ENCODE measurements at places on chromosomes 4 and X. TPM values are rescaled to one million over a fixed set of nuclear protein-coding genes. Genes with fewer than 3 reads are reported as not detected.
A peak's percentile ranks its signal among the peaks of the same experiment; 100 is the strongest.

Gene RPA4
- 0.73 TPM for total RNA-seq

Gene PROM1
- 0.07 TPM for total RNA-seq

Gene FRMD7
- total RNA-seq, result not detected

Gene SLC25A4
- 8.8 TPM for total RNA-seq

Gene NLRP2B
- not detected for total RNA-seq

Gene ART3
- not detected for total RNA-seq

Gene PCDH18
- total RNA-seq, result 0.21 TPM

Gene TBC1D8B
- total RNA-seq, result 5.3 TPM

Gene IL2
- total RNA-seq, result not detected

DNA sequence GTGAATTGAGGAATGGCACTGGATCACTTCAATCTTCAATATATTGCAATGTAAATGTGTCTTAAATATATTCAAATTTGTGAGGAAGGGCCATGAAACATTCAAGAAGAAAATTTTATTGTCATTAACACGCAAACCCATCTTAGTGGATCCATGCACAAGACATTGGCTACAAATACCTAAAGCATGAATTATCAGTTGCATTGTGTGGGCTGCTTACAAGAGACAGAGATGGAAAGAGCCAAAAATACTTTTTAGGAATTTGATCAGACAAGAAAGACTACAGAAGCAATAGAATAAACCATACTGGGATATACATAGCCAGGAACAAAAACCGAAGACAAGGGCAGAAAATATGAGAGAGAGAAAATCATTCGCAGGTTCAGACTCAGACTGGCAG lies 616.2 kb upstream of the GRIA3 start:
- DNase-seq, result no peak

DNA sequence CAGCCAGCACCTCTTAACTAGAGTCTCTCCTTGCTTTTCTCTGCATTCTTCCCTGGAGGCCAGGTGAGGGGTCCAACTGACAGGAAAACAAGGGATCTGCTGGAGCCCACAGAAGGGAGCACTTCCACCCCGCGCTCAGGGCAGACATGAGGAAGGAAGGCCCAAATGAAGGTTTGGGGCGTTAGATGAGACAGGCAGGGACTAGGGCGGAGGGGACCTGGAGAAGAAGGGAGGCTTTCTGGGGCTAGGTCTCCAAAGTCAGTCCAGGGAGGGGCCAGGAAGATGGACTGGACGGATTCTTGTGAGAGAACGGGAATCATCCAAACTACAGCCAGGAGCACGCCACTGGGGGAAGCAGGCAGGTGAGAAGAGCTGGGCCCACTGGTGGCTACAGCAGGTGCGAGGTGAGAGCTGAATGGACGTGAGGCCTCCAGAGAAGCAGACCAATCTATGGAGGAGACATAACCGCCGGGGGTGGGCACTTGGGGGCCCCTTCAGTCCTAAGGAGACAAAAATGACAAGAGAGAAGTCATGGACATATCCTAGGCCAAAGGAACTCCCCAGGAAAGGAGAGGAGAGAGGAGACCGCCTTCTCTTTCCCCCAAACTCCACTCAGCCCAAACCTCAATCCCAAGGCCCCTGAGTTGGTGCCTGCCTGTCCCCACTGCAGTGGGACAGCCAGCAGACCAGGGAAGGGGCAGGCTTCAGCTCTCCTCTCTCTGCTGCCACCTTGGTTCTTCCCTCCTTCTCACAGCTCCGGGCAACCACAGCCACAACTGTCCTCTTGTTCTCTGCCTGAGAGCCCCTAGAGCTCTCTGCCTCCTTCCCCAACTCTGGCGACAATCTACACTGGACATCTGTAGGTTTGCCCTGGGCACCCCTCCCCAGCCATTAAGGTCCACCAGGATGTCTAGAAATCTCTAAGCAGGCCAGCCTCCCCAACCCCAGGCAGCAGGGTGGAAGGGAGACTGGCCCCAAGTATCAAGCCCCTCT lies 7.0 kb downstream of the APLN start:
- DNase-seq, result no peak

DNA sequence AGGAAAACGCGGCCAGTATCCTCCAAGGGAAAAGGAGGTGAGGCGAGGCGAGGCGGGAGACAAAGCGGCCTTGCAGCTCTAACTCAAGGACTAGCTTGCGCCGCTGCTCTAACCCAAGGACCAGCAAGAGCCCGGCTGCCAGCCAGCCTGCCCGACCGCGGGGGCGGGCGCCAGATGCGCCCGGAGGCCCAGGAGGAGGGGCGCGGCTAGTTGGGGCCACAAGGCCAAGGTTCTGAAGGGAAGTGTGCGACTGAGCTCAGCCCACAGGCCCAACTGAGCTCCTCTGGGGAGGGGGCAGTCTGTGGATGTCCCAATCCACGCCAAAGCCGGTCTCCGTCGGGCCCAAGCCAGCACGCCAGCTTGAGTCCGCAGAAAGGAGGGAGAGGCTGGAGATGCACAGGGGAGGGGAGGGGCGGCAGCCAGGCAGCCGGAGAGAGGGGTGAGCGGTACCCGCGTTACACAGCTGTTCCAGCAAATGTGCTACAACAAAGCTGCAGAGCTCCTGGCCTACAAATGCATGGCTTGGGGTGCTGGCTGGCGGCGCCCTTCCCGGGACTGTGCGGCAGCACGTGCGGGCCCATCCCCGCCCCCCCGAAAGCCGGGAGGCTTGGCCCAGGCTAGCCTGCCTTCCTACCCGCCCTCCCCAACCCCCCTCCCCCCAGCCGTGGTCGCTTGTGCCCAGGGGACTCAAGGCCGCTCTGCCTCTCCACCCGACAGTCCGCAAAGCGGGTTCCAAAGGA lies 637 bp downstream of the AMER1 start:
- no peak for DNase-seq

DNA sequence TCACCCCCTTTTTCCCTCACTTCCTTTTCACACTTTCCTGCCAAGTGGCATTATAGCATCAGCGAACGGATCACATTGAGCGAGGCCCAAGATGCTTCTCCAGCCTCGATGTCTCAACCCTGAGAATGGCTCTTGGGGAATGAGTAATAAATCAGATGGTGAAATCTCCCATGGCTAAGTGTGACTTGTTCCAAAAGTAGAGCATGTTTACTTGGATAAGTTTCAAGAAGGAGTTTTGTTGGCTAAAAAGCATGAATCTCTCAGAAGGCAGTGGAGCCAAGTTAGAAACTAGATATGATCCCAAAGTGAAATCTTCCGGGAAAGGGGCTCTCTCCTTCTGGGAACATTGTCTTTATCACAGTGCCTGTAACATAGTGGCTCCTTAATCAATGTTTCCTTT lies 316.3 kb downstream of the CAMK2D start:
- DNase-seq, result no peak

DNA sequence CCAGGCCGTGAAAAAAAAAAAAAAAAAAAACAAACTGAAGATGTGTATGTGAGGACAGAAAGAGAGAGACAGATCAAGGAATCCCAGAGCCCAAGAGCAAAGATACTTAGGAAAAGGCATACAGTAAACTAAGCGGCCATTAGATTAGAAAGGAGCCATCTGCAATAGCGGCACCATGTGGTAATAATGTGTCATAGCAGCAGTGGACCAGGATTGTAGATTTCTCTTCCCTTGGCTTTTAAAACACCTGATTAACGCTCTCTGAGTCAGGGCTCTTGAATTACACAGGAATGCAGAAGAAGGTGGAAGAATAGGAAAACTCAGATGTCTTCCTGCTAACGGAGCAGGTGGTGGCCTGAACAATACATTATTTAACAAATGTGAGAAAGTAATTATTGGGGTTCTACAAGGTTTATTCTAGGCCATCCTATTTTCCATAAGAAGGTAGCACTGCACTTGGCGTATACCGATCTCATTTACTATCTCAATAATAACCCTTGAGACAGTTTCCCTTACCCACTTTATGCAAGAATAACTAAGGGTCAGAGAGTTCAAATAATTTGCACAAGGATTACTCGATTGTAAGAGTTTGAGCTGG lies 182.7 kb downstream of the KCNIP4 start:
- peak; percentile 22 for DNase-seq

DNA sequence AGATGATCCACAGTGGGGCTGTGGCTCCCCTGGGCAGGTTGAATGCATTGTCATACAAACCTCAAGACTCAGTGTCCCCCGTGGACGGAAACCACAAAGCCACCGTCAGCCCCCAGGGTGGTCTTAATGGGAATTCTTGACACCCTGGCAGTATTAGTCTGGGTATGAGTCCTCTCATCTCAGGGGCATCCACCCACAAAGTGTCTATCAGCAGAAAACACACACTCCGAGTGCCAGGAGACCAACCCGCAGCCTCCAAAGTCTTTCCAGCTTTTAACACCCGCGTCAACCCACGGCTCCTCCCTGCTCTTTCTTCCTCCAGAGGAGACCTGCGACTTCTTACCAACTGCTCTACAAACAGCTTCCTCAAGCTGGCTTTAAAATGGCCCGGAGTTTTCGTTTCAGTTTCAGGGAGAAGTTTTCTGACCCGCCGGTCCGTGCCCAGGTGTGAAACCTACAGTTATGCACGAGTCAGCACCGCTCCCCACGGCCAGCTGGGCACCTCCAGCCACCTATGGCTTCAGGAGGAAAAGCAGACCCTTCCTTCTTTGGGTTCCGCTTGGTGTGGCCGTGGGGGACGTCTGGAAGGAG lies 14.4 kb upstream of the ASMTL start:
- DNase-seq, result no peak

GRCh38 chr4:186820391-186820891 lies 96.8 kb upstream of the FAT1 start:
- no peak for DNase-seq

DNA sequence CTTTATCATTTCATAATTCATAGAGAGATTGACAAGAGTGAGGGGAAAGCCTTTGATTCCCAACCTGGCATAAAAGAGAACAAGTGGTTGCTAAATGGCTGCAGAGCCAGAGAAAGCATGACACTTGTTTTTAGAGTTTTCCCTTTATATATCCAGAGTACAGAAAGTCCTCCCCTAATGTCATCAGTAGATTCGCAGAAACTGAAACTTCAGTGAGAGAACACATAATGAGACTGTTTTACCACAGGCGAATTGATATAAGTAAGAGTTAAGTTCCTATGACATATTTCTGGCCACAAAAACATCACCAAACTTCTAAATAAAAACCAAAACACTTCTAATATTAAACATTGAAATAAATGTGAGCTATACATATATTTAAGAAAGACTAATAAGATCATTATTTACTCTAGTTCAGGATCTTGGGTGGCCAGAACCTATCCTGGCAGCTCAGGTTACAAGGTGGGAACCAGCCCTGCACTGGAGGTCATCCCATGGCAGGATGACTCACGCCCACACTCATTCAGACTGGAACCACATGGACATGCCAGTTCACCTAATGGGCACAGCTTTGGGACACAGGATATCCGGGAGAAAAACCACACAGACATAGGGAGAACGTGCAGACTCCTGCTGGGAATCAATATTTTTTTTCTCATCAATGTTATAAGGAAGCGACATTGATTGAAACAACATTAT lies 35.5 kb downstream of the NWD2 start:
- no peak for DNase-seq

- DNase-seq, result no peak
Observed at GRCh38 chr4:143575331-143575730, 61.8 kb downstream of the SMARCA5 start.

- DNase-seq, result no peak
Observed at GRCh38 chr4:162349395-162349794, 185.6 kb upstream of the FSTL5 start.

DNA sequence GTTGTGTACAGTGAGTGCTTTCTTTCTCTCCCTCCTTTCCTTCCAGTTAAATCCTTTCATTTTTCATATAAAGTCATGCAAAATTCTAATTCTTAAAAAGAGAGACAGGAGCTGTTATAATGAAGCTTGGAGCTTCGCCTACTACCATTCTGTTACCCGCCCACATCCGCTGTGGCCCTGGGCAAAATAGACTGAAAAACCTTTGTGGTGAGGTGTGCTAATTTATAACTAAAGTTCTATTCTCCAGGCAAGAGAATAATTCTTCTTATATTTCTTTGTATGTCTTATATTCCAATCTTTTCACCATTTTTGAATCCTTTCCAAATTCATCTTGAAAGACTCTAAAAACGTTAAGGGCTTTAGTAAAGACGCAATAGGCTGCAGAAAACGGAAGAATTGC lies 7.0 kb downstream of the QRFPR start:
- DNase-seq, result no peak

DNA sequence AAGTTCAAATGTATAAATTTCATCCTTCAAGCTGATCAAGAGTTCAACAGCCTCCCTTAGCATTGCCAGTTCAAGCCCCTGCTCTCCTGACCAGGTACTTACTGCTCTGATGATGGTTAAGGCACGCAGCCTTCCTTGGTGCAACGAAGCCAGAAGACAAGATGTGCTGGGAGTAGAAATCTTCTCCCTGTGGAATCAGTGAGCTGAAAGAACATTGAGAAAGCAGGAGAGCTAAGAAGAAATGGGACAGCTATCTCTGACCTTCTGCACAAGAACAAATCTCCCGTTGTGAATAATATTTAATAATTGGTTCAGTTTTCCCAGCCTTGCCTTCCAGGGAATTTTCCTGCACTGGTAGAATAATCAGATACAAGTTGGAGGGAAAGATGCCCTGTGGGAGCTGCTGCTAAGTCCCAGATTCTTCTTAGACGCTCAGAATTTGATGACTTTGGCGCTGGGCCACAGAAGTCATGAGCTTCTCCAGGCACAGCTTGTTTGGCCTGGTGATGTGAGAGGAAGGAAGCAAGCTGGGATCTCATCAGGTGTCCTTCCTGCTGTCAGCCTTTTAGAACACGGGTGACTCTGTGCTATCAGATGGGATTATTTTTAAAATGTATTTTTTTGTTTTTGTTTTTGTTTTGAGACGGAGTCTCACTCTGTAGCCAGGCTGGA lies 77.8 kb downstream of the CD38 start:
- no peak for DNase-seq

GRCh38 chrX:125093852-125094251 lies 225.8 kb upstream of the TEX13C start:
- no peak for DNase-seq

- DNase-seq, result peak; percentile 37
Observed at GRCh38 chr4:174317531-174317930, 33.8 kb downstream of the CEP44 start.

GRCh38 chrX:40987413-40987812 lies 97.8 kb upstream of the USP9X start:
- DNase-seq, result no peak

GRCh38 chrX:45771114-45771513 lies 570.4 kb upstream of the DIPK2B start:
- DNase-seq, result peak; percentile 75

DNA sequence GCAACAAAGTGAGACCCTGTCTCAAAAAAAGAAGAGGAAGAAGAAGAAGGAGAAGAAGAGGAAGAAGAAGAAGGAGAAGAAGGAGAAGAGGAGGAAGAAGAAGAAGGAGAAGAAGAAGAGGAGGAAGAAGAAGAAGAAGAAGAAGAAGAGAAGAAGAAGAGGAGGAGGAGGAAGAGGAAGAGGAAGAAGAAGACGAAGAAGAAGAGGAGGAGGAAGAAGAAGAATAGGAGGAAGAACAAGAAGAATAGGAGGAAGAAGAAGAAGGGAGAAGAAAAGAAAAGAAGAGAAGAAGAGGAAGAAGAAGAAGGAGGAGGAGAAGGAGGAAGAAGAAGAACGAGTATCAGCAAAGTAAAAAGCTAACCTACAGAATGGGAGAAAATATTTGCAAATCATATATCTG lies 33.3 kb upstream of the LONRF3 start:
- DNase-seq, result no peak

- no peak for DNase-seq
Observed at GRCh38 chr4:620201-620600, 5.2 kb upstream of the PDE6B start.

- DNase-seq, result no peak
Observed at GRCh38 chrX:86154553-86154952, 6.3 kb downstream of the DACH2 start.

- no peak for DNase-seq
Observed at GRCh38 chr4:54276641-54277430, 47.7 kb downstream of the PDGFRA start.

All from pulmonary artery endothelial cell (primary cell).